ENCODE measurements at places on chromosomes 1 and 21. TPM values are rescaled to one million over a fixed set of nuclear protein-coding genes. Genes with fewer than 3 reads are reported as not detected.
A peak's percentile ranks its signal among the peaks of the same experiment; 100 is the strongest.

GRCh38 chr1:185108321-185108720 lies 48.4 kb downstream of the TRMT1L start:
- no peak overlapping the region for H3K27ac ChIP-seq
- no peaks in the 10 kb centered on the region for H3K27me3 ChIP-seq
- no peaks in the 10 kb centered on the region for H3K36me3 ChIP-seq
- H3K4me3 ChIP-seq: no peak overlapping the region

TGFB2 gene
- total RNA-seq: 4.3 TPM

MX2 gene
- 2.3 TPM for total RNA-seq

GRCh38 chr1:36199934-36200741 lies 24.1 kb upstream of the THRAP3 start:
- H3K27ac ChIP-seq: peak overlapping the region; percentile 57
- no peak overlapping the region for H3K4me3 ChIP-seq
- peak; percentile 61 for DNase-seq
- H3K4me1 ChIP-seq: peaks cover 60% of the 10 kb centered on the region
- no peaks in the 10 kb centered on the region for H3K27me3 ChIP-seq

COP1 gene
- 36.6 TPM for total RNA-seq

OR6N1 gene
- total RNA-seq: not detected

GRCh38 chr21:43331111-43331961 lies 95.6 kb downstream of the SIK1 start:
- H3K27ac ChIP-seq: no peak overlapping the region
- H3K36me3 ChIP-seq: no peaks in the 10 kb centered on the region
- H3K4me1 ChIP-seq: peaks cover 19% of the 10 kb centered on the region
- no peak for DNase-seq
- H3K4me3 ChIP-seq: no peak overlapping the region

OR2T11 gene
- 0.26 TPM for total RNA-seq

EPHA10 gene
- 1.6 TPM for total RNA-seq

FAM110D gene
- 4.6 TPM for total RNA-seq

DNA sequence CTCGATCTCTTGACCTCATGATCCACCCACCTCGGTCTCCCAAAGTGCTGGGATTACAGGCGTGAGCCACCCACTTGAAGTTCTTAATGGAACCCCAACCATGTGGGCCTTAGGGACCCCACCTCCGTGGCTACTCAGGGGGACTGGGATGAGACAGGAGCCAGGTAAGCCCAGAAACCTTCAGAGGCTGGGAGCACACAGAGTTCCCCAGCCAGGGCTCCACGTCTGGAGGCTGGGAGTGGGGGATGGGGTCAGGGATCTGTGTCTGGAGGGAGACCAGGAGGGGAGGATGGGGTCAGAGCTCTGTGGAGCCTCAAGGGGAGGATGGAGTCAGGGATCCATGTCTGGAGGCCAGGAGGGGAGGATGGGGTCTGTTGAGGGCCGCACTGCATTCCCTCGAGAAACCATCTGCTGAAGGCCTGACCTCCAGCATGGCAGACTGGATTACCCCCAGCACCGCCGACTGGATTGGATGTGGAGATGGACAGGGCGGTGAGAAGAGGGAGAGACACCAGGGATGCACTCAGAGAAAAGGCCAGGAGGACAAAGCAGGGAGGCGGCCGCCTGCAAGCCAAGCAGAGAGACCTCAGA lies 2.1 kb upstream of the FTCD start:
- no peak overlapping the region for H3K27ac ChIP-seq
- no peak for DNase-seq
- no peak overlapping the region for H3K4me3 ChIP-seq

DNA sequence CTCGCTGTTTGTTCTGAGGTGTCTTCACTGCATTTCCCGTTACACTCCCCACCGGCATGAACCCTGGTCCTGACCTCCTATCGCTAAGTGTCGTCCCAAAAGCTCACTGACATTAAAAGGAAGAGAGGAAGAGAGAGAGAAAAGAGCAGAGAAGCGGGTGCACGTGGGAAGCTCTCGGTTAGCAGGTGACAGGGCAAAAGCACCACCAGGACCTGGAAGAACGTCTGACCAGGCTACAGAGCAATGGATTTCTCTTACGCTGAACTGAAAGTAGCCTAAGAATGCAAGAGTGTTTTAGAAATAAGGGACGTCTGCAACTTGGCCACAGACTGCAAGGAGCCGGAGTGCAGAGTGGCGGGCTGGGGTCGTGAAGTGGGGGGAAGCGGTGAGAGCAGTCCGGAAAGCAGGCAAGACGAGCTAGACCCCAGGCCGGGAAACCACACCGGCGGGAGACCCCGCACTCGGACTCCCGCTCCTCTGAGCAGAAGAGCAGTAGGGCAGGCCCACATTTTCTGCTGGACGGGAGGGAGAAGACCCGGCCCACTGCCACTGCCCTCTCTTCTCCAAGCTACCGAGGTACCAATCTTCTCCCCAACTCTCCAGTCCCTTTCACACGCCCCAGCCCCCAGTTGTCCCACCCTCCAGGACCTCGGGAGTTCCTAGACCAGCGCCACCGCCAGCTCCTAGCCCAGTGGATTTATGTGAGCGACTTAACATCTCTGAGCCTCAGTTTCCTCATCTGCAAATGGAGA lies 8.3 kb upstream of the MPZL1 start:
- H3K27ac ChIP-seq: peak overlapping the region; percentile 87
- H3K27me3 ChIP-seq: no peaks in the 10 kb centered on the region
- H3K4me3 ChIP-seq: peak overlapping the region; percentile 31

SLC1A7 gene
- total RNA-seq: not detected

ETV3L gene
- total RNA-seq: not detected

DNA sequence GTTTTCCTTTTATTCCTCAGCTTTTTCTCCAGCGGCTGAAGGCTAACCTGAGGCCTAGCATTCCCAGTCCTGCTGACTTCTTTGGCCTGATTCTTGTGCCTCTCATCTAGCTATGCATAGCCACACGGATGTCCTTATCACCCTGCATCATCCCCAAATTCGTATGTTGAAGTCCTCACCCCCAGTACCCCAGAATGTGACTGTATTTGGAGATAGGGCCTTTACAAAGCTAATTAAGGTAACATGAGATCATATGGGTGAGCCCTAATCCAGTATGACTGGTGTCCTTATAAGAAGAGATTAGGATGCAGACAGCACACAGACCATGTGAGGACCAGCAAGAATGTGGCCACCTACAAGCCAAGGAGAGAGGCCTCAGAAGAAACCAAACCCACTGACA lies 44.6 kb downstream of the CDCP2 start:
- DNase-seq: no peak
- no peaks in the 10 kb centered on the region for H3K27me3 ChIP-seq
- no peak overlapping the region for H3K27ac ChIP-seq
- H3K4me1 ChIP-seq: no peaks in the 10 kb centered on the region
- H3K4me3 ChIP-seq: no peak overlapping the region
- no peaks in the 10 kb centered on the region for H3K36me3 ChIP-seq

- no peak for DNase-seq
- peaks cover 5% of the 10 kb centered on the region for H3K4me1 ChIP-seq
- no peak overlapping the region for H3K27ac ChIP-seq
- no peak overlapping the region for H3K4me3 ChIP-seq
- no peaks in the 10 kb centered on the region for H3K36me3 ChIP-seq
Observed at GRCh38 chr1:53310847-53311681, 16.8 kb downstream of the LRP8 start.

SNAPIN gene
- total RNA-seq: 23.7 TPM

FNDC5 gene
- total RNA-seq: not detected

- no peak overlapping the region for H3K4me3 ChIP-seq
- H3K4me1 ChIP-seq: peaks cover 2% of the 10 kb centered on the region
- H3K27ac ChIP-seq: no peak overlapping the region
- DNase-seq: no peak
- no peaks in the 10 kb centered on the region for H3K36me3 ChIP-seq
Observed at GRCh38 chr21:44006017-44006619, 6.0 kb upstream of the TRAPPC10 start.

DNA sequence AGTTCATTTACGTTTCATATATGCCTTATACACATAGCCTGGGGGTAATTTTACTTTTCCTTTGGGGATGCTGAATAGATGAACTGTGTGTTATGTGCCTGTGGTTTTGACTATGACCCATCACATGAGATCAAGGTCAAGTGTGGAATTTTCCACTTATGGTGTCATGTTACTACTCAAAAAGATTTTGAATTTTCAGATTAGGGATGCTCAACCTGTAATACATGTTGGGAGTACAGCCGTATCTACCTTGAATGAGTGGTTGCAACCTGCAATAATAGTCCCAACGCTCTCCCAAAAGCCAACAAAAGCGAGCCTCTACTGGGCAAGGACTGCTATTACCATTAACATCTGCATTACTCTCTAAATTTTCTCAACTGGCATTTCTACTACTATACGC lies 68.5 kb upstream of the SDC3 start:
- H3K27me3 ChIP-seq: no peaks in the 10 kb centered on the region
- DNase-seq: no peak
- no peak overlapping the region for H3K27ac ChIP-seq
- no peaks in the 10 kb centered on the region for H3K36me3 ChIP-seq

DNA sequence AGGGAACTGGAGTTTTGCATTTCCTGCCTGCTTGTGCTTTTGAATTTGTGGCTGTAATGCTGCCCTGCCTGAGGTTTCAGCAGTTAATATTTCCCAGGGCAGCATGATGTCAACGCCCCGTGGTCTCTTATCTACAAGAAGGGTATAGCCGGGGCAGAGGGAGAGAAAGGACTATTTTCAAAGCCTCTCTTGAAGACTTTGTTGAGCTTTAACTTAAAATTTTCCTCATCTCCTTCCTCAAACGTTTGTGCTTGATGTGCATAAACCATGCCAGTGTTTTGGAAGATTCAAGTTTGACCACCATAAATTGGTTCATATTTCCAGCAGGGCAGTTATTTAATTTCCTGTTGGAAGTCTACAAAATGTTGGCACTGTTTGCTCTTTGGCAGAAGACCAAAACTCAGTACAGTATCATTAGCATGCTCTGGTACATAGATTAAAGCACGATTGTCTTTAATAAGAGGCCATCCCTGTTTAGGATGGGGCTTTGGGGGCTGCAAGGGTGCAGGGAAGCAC lies 43.4 kb downstream of the ROR1 start:
- peaks cover 34% of the 10 kb centered on the region for H3K4me1 ChIP-seq
- H3K27ac ChIP-seq: peak overlapping the region; percentile 60
- no peak overlapping the region for H3K4me3 ChIP-seq
- DNase-seq: peak; percentile 39
- H3K27me3 ChIP-seq: no peaks in the 10 kb centered on the region

GREM2 gene
- total RNA-seq: under 0.01 TPM

- H3K27ac ChIP-seq: no peak overlapping the region
- no peak for DNase-seq
- no peaks in the 10 kb centered on the region for H3K27me3 ChIP-seq
Observed at GRCh38 chr21:31078216-31078615, 39.9 kb upstream of the KRTAP19-8 start.

FCMR gene
- total RNA-seq: not detected

DNA sequence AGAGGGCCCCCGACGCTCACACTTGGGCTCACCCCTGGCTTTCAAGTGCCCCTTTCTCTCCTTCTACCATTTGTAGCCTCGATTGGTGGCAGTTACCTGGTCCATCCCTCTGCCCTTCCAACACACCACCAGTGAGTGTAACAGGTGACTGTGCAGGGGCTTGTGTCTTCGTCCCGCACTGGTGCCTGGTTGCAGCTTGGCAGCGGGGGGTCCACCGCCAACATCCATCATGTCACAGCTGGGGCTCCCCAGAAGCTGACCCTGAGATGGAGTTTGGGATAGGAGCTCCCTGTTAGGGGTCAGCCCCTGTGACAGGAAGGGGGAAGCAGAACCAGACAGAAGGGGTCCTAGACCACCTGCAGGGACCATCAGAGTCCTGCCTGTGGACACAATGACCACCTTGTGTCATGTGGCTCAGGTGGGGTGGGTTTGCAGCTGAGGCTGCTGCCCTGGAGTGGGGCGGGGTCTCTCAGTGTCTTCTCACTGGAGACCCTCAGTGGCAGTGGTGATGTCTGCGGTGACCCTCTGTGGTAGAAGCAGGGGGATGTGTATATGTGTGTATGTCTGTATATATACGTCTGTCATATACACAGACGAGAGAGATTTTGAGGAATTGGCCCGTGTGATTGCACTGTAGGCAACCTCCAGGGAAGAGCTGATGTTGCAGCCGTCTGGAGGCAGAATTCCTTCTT lies 3.6 kb upstream of the CALML6 start:
- no peak overlapping the region for H3K4me3 ChIP-seq
- no peak overlapping the region for H3K27ac ChIP-seq
- H3K27me3 ChIP-seq: no peaks in the 10 kb centered on the region
- H3K4me1 ChIP-seq: peaks cover 62% of the 10 kb centered on the region
- no peaks in the 10 kb centered on the region for H3K36me3 ChIP-seq
- no peak for DNase-seq

PSEN2 gene
- 98.9 TPM for total RNA-seq

DNA sequence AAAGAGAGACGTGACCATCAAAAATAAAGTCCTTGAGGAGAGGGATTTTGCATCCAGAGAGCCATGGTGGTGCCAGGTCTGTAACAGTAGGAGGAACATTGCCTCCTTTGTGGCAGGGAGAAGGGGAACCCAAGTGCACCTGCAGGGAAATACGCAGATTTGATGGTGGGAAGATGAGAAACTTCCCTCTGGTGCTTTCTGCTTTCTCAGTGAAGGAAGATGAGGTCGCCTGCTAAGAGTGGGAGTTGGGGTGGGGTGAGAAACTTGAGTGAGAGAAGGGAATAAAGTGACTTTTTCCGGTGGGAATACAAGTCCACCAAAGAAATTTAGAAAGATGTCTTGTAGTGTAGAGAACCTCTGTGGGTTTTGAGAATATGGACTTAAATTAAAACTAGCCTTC lies 9.1 kb downstream of the PLA2G4A start:
- H3K27ac ChIP-seq: no peak overlapping the region
- no peak overlapping the region for H3K4me3 ChIP-seq
- DNase-seq: no peak
- H3K4me1 ChIP-seq: peaks cover 18% of the 10 kb centered on the region

DNA sequence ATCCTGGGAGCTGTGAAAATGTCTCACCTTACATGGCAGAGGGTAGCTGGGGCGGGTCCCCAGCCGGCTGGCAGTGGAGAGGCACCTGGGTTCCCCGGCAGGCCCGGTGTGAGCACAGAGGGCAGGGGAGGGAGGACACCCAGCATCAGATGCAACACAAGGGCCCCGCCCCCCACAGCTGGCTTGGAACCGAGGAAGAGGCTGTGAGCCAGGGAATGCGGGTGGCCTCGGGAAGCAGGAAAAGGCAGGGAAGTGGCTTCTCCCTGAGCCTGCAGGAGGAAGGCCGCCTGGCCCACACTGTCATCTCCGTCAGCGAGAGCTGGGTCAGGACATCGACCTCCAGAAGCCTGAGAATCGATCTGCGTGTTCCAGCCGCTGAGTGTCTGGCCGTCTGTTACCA lies 87.3 kb downstream of the SIK1 start:
- no peak for DNase-seq
- H3K27me3 ChIP-seq: no peaks in the 10 kb centered on the region
- no peak overlapping the region for H3K27ac ChIP-seq
- H3K4me1 ChIP-seq: peaks cover 23% of the 10 kb centered on the region
- H3K36me3 ChIP-seq: no peaks in the 10 kb centered on the region
- H3K4me3 ChIP-seq: no peak overlapping the region

ZYG11A gene
- not detected for total RNA-seq

AGBL4 gene
- total RNA-seq: 0.78 TPM

AADACL4 gene
- total RNA-seq: not detected

PRDM16 gene
- 15.2 TPM for total RNA-seq

GRCh38 chr1:188489336-188490112 lies 1660.8 kb downstream of the PLA2G4A start:
- no peak overlapping the region for H3K27ac ChIP-seq
- H3K4me1 ChIP-seq: no peaks in the 10 kb centered on the region
- H3K36me3 ChIP-seq: no peaks in the 10 kb centered on the region
- DNase-seq: no peak
- H3K27me3 ChIP-seq: no peaks in the 10 kb centered on the region
- H3K4me3 ChIP-seq: no peak overlapping the region
